ENCODE measurements at places on chromosomes 16 and 17.

GRCh38 chr17:46978489-46979146 lies 435 bp downstream of the RPRML start:
- DNase-seq = no peak

DNA sequence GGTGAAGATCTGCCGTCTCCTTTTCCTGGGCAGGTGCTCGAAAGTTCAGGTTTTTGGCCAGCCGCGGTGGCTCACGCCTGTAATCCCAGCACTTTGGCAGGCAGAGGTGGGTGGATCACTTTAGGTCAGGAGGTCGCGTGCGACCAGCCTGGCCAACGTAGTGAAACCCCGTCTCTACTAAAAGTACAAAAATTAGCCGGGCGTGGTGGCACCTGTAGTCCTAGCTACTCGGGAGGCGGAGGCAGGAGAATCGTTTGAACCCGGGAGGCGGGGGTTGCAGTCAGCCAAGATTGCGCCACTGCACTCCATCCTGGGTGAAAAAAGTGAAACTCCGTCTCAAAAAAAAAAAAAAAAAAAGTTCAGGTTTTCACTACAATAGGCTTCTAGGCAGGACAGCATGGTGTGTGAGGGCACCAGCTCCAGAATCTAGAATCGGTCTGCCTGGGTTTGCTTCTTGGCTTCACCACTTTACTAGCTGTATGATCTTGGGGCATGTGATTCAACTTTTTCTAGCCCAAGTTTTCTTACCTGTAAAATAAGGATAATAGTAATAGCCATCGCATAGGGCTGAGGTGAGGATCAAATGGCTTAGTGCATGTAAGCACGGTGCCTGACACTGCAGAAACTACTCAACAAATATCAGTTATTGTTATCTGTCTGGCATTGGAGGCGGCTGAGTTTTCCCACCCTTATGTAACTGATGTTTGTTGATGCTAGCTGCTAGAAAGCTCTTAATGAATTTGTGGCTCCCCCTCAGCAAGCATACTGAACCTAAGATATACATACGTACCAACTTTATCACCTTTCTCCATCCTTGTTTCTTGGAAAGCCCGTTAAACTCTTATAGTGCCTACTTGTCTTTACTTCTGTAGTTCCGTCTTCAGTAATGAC lies 1.3 kb downstream of the PSMD12 start:
- no peak for DNase-seq

DNA sequence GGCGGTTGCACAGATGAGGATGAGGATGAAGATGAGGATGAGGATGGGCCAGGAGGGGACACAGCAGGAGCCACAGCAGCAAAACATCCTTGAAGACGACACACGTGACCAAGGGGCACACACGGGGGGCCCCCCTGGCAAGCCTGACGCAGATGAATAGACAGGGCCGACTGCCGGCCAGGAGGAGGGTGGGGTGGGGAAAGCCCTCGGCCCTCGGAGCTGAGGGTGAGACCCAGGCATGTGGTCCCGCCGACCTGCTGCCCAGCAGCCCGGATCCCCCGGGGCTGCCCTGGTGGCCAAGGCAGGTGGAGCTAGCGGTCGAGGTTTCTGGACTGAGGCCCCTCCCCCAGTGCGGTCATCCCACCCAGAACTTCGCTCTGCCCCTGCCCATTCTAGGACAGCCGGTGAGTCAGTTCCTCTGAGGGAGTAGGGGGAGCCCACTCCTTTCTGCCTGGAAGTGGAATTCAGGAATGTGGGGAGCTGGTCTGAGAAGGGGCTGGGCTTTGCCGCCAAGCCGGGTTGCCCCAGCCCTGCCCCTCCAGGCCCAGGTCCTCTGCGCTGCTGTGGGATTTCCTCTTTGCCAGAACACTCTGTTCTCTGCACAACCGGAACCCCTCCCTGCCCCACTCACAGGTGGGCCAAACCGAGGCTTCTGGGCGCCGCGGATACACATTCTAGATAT lies 9.9 kb downstream of the CYGB start:
- DNase-seq = peak; percentile 40

GRCh38 chr17:21525464-21526130 lies 149.4 kb downstream of the KCNJ12 start:
- no peak for DNase-seq

DNA sequence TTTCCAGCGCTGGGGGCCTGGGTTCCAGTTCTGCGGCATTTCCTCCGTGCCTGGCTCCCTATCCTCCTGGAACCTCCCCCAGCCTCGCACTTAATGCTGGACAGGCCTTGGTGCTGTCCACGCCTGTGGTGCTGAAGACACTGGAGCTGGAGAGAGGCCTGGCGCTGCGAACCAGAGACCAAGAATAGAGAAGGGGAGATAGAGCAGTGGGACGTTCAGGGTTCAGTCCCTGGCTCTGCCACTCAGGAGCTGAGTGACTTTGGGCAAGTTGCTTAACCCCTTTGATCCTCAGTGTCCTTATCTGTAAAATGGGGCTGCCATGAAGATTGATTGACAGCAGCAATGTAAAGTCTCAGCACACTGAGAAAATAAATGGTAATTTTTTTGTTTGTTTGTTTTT lies 11.9 kb downstream of the SBK1 start:
- peak; percentile 22 for DNase-seq

- no peak for DNase-seq
Measured at GRCh38 chr16:50172195-50172922, 19.3 kb downstream of the TENT4B start.

GRCh38 chr17:45384789-45385262 lies 47.8 kb downstream of the ARHGAP27 start:
- DNase-seq = peak; percentile 83

- peak; percentile 95 for DNase-seq
Measured at GRCh38 chr16:11609474-11610120, 22.9 kb upstream of the LITAF start.

GRCh38 chr16:89361751-89362539 lies 128.4 kb downstream of the ANKRD11 start:
- DNase-seq = no peak

DNA sequence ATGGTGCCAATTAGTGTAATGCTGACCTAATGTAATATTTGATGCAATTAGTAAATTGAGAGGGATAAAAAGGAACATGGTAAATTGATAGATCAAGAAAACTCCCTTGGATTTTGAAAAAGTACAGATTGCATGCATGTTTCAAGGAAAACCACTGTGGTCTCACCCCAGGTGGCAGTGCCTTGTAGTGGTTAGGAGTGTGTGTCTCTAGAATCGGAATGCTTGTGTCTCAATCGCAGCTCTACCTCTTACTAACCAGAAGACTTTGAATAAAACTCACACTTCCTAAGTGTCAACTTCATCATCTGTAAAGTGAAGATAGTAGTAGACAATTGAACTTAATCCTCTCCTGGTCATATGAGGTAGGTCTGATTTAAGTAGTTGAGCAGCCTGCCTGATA lies 128.9 kb upstream of the GOT2 start:
- no peak for DNase-seq

Data from thyroid gland (tissue), 4 donors.